ENCODE measurements at places on chromosomes 6 and 20.

DNA sequence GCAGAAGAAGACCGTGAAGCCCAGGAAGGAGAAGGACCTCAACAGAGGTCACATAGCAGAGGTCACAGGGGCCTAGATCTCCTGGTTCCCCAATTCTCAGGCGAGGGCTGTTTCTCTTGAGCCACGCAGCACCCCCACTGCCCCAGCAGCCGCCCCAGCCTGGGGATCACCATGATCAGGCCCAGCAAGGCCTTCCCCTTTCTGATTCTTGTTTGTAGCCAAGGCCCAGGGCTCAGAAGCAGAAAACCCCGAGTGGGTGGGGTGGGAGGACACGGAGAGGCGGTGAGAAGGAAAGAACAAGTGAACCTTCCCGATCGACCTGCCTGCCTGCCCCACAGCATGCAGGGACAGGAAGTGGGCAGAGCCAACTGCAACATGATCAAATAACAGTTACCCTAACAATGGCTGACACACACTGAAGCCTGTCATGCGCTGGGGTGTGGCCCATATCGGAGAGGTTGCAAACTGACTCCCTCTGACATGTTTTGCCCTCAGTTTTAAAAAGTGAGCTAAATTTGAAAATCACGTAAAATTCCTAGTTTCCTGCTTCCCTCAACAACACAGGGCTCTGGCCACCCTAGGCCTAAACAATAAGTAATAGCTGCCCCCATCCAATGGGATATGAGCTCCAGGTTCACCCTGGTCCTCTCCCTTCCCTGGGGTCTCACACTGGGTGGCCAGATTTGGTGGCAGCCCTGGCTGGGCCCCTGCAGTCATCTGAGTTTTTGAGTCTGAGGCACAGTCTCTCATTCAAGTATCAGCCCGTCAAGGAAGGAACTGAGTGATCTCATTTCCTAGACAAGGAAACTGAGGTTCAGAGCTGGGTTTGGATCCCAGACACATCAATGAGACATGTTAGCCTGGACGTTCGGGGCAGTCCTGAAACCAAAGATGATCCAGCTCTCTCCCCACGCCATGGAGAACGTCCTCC is 6.5 kb downstream of the PEDS1 start:
- H3K27me3 ChIP-seq: no peaks in the 10 kb centered on the region
- H3K4me3 ChIP-seq: peak overlapping the region; percentile 87
- H3K27ac ChIP-seq: peak overlapping the region; percentile 97

- H3K36me3 ChIP-seq: no peaks in the 10 kb centered on the region
- no peak overlapping the region for H3K4me3 ChIP-seq
- H3K27me3 ChIP-seq: peaks cover 2% of the 10 kb centered on the region
- H3K4me1 ChIP-seq: no peaks in the 10 kb centered on the region
Measured at GRCh38 chr6:163183806-163184205, 230.7 kb upstream of the QKI start.

DNA sequence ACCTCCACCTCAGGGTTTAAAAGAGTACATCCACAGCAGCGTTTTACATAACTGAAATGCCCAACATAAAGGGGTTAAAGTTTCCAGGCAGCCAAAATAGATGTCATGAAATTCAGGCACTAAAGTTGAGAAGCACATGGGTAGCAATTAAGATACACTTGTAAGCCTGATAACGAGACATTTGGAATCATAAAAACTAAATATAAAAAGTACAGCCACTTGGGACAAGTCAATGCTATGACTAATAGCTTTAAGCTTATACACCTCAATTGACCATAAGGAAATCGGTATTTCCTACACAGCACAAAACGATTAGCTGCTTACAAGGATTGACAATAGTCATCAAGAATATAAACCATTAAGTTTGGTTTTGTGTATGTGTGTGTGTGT is 11.8 kb downstream of the LOC128125822 start:
- H3K27ac ChIP-seq: no peak overlapping the region
- no peak for DNase-seq
- H3K27me3 ChIP-seq: no peaks in the 10 kb centered on the region
- peaks cover 15% of the 10 kb centered on the region for H3K4me1 ChIP-seq
- no peak overlapping the region for H3K4me3 ChIP-seq

GRCh38 chr6:19320111-19320581 is 517.0 kb upstream of the ID4 start:
- no peaks in the 10 kb centered on the region for H3K36me3 ChIP-seq
- no peak overlapping the region for H3K27ac ChIP-seq
- no peak for DNase-seq
- no peaks in the 10 kb centered on the region for H3K4me1 ChIP-seq
- no peak overlapping the region for H3K4me3 ChIP-seq
- no peaks in the 10 kb centered on the region for H3K27me3 ChIP-seq

GRCh38 chr6:113039005-113039404 is 691.9 kb downstream of the RFPL4B start:
- H3K27ac ChIP-seq: no peak overlapping the region
- no peak overlapping the region for H3K4me3 ChIP-seq
- no peaks in the 10 kb centered on the region for H3K36me3 ChIP-seq
- no peaks in the 10 kb centered on the region for H3K27me3 ChIP-seq

- peaks cover 11% of the 10 kb centered on the region for H3K36me3 ChIP-seq
- no peak overlapping the region for H3K27ac ChIP-seq
- no peaks in the 10 kb centered on the region for H3K4me1 ChIP-seq
Measured at GRCh38 chr6:70857387-70858077, 99.3 kb downstream of the B3GAT2 start.

GRCh38 chr6:168341280-168341900 is 21.8 kb upstream of the DACT2 start:
- H3K27ac ChIP-seq: no peak overlapping the region
- peaks cover 7% of the 10 kb centered on the region for H3K27me3 ChIP-seq
- no peaks in the 10 kb centered on the region for H3K36me3 ChIP-seq
- no peak for DNase-seq
- no peak overlapping the region for H3K4me3 ChIP-seq

DNA sequence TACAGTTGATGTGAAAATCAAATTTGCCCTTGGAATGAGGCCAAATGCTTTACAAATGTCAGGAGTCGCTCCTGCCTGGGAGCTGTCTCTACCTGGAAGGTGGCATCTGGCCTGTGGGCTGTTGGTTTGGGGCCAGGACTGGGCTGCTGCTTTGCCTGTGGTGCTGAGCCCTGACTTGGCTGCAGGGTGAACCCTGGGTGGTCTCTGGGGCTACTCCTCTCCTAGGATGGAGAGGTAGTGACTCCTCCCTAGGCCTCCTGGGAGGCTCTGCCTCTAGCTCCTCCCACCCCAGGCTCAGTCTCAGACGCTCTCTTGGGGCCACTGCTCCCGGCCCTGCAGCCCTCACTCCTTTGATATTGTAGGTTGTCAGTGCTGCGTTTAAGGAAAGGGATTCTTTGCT is 47.5 kb downstream of the EFCAB8 start:
- no peaks in the 10 kb centered on the region for H3K27me3 ChIP-seq
- no peak overlapping the region for H3K4me3 ChIP-seq
- no peaks in the 10 kb centered on the region for H3K36me3 ChIP-seq
- DNase-seq: no peak
- peaks cover 4% of the 10 kb centered on the region for H3K4me1 ChIP-seq

- H3K4me3 ChIP-seq: no peak overlapping the region
- H3K27me3 ChIP-seq: no peaks in the 10 kb centered on the region
- no peak overlapping the region for H3K27ac ChIP-seq
- H3K36me3 ChIP-seq: peaks cover 71% of the 10 kb centered on the region
Measured at GRCh38 chr20:35720165-35721123, 21.2 kb downstream of the ROMO1 start.

DNA sequence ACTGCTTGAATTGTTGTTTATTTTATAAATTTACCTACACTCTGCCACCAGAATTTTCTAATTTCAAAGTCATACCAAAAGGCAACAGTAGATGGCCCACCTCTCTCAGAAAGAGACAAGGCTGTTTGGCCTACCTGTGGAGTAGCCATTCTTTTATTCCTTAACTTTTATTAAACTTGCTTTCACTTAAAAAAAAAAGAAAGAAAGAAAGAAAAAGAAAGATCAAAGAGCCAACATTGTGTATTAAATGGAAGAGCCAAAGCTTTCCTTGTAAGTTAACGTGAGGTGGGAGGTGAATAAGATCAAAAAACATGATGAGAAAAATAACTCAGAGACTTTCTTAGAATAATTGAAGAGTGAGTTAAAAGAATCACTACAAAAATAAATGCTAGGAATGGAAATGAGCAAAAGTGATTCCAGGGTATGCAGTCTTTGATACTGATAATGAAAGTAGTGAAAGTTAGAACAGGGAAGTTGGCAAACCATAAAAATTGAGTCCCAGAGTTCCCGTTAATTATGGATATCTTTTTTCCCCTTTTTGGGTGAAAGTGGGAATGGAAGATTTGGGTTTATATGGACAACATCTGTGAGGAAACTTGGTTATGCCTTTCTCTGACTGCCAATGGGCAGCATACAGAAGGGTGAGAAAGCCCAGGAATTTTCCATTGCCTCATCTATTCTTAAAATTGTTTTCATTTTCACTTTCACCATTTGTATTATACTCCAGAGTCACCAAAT is 35.9 kb upstream of the MYB start:
- no peaks in the 10 kb centered on the region for H3K27me3 ChIP-seq
- H3K4me3 ChIP-seq: peak overlapping the region; percentile 81
- H3K36me3 ChIP-seq: peaks cover 6% of the 10 kb centered on the region
- no peak for DNase-seq
- H3K4me1 ChIP-seq: peaks cover 66% of the 10 kb centered on the region

DNA sequence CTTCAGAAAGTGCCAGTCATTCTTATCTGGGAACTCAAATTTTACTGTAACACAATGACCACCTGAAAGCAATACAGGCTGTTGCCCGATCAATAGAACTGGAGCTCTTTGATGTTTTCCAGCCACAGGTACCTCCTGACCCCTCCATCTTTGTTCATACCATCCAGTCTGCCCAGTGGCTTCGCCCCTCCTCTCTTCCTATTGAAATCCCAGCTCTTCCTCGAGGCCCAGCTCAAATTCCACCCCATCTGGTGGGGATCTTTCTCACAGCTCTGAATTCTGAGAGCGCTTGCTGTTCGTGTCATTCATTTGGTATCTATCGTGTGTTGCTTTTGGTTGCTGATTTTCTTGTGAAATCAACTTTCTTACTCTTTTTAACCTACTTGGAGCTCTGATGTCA is 87.9 kb upstream of the CNKSR3 start:
- no peaks in the 10 kb centered on the region for H3K36me3 ChIP-seq
- H3K27ac ChIP-seq: no peak overlapping the region
- H3K4me3 ChIP-seq: no peak overlapping the region

GRCh38 chr6:15444081-15444731 is 198.3 kb downstream of the JARID2 start:
- H3K27me3 ChIP-seq: no peaks in the 10 kb centered on the region
- H3K27ac ChIP-seq: no peak overlapping the region
- no peak overlapping the region for H3K4me3 ChIP-seq
- peaks cover 2% of the 10 kb centered on the region for H3K36me3 ChIP-seq
- peaks cover 60% of the 10 kb centered on the region for H3K4me1 ChIP-seq

DNA sequence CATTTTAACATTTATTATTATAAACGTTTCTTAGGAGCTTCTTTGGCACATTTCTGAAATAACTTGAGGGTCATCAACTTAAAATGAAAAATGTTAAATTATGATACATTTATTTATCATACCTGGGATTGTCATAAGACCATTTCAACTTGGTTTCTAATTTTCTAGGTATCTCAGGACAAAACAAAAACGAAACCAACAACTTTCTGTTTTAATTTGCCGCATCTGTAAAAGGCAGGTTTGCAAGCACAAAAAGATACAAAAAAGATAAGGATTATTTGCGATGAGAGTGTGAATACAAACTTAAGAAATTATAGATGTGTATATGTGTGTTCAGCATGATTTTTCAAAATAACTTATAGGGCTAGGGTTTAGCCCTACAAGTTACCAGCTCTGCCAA is 395.0 kb upstream of the RUNX2 start:
- peaks cover 52% of the 10 kb centered on the region for H3K4me1 ChIP-seq
- peak overlapping the region; percentile 83 for H3K4me3 ChIP-seq
- peak overlapping the region; percentile 93 for H3K27ac ChIP-seq
- no peaks in the 10 kb centered on the region for H3K27me3 ChIP-seq
- H3K36me3 ChIP-seq: peaks cover 13% of the 10 kb centered on the region

DNA sequence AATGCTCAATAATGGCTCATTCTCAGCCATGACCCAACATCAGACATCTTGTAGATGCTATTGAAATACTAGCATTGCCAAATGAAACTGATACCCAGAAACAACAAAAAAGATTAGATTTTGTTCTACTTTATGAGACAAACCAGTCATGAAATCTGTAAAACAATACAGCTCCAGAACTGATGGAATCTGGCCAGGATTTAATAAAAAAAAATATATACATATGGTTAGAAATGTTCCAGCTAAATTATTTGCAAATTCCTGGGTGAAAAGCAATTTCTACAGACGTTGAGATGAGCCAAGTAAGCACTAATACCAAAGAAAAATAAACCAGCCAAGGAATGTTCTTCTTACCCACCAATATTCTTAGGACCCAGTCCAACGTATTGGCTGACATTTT is 201.3 kb downstream of the EPHA7 start:
- no peak overlapping the region for H3K4me3 ChIP-seq
- H3K4me1 ChIP-seq: no peaks in the 10 kb centered on the region
- no peak for DNase-seq
- no peaks in the 10 kb centered on the region for H3K36me3 ChIP-seq
- H3K27ac ChIP-seq: no peak overlapping the region

GRCh38 chr6:104702126-104702841 is 157.4 kb downstream of the HACE1 start:
- no peaks in the 10 kb centered on the region for H3K27me3 ChIP-seq
- no peak overlapping the region for H3K4me3 ChIP-seq
- peaks cover 41% of the 10 kb centered on the region for H3K4me1 ChIP-seq

GRCh38 chr6:15246217-15246665 is 372 bp downstream of the JARID2 start:
- H3K4me3 ChIP-seq: peak overlapping the region; percentile 100
- no peak for DNase-seq
- peaks cover 14% of the 10 kb centered on the region for H3K36me3 ChIP-seq

DNA sequence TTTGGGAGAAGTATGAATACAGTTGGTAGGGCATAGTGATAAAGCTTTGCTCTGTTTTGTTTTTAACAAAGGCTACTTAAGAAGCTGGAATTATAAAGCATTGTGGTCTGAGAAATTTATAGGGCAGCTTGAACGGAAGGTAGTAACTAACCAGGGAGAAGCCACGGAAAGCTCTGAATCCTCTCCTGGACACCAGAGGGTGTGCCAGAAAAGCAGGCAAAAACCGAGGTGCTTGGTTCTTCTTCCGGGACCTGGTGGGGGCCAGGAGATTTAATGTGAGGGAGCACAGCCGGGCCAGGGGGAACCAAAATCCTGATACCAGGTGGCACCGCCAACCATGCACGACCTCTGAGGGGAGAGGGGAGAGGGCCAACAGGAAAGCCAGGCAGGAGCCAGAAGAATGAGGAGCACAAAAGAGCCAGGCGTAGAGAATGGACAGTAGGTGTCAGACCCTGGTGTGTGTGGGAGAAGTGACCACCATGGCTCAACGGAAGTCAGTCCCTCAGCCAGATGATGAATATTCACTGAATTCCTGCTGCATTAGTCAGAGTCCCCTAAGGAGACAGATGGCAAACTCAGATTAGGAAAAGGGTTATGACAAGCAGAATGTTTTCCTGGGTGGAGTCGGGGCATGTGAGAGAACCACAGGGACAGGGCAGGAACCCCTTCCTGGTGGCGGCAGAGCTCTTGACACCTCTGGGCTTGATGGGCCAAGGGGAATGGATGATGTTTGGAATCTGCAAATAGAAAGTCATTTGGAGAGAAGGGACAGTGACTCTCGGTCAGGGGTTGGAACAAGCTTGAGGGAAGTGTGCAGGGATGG is 262.3 kb downstream of the ZNF217 start:
- no peaks in the 10 kb centered on the region for H3K36me3 ChIP-seq
- no peaks in the 10 kb centered on the region for H3K4me1 ChIP-seq
- H3K27me3 ChIP-seq: no peaks in the 10 kb centered on the region
- no peak for DNase-seq
